SW480 (cell line): ENCODE measurements at places on chromosomes 1 and 21.

DNA sequence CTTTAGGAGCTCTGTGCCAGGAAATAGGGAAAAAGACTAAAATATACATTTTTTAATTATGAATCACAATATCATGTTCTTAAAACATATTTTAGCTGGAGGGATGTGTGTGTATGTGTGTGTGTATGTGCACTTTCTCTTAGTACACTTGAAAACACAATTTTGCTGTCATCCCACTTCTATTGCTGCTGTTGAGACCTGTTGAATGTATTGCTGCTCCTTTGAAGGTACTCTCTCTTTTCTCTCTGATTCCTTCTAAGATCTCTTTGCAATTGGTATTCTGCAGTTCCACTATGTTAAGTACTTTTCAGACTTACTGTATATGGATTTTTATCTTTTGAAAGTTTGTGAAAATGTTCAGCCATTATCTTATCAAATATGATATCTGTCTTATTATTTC is 43.5 kb upstream of the COG2 start:
- DNase-seq, result no peak

DNA sequence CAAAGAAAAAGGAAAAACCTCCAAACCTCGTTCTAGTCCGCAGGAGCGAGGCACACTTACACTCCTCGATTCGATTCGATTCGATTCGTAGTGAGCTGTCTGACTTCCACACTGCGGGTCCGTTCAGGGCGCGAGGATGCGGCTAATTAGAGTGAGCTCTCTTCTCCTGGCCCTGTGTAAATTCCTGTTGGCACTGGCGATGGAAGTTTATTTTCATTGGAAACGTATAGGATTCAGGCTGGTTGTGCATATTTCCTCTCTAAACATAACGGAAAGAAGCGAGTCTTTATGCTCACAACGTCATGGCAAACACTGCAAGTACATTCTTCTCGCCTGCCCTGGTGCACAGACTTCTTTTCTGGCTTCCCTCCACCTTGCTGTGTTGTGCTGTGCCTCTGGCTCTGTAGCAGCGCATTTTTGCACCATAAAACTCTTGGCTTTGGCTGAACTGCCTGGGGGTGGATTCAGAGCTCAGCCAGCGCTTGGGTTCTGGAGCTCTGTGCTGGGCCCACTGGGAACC is 2.7 kb downstream of the HUNK start:
- no peak for DNase-seq

GRCh38 chr1:20507564-20508410 is at the start of gene MUL1:
Gene MUL1, minus strand, starts transcription at chr1:20508151. Its CDS starts 127 bp downstream, at chr1:20508024.
- DNase-seq, result peak; percentile 84

- DNase-seq, result no peak
Observed at GRCh38 chr21:28136656-28137255, 855.9 kb downstream of the LTN1 start.

GRCh38 chr1:68228851-68229250 is 3.5 kb downstream of the WLS start:
- DNase-seq, result no peak

DNA sequence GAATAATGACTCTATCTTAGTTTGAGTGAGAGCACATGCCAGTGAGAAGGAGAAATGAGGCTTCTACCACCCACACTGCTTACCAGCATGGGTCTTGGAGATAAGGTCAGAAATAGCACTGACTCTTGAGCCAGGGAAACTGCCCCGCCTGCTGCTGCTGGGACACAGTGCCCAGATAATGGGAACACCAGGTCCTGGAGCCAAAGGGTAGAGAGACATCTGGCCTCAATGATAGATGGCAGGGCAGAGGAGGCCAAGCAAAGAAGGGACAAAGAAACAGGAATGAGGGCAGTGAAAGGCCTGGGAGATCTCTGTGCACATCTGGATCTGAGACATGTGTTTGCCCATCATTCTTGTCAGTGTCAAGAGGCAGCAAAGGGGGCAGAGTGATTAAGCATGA is 97.4 kb downstream of the MIS18A start:
- DNase-seq, result no peak

- no peak for DNase-seq
Observed at GRCh38 chr1:197063212-197063611, 3.8 kb downstream of the F13B start.

GRCh38 chr21:38905328-38905727 is 99.6 kb downstream of the ETS2 start:
- no peak for DNase-seq

- DNase-seq, result no peak
Observed at GRCh38 chr1:244150665-244151064, 99.6 kb downstream of the ZBTB18 start.
